ENCODE measurements at places on chromosomes 12 and 14.
A peak's percentile ranks its signal among the peaks of the same experiment; 100 is the strongest.

DNA sequence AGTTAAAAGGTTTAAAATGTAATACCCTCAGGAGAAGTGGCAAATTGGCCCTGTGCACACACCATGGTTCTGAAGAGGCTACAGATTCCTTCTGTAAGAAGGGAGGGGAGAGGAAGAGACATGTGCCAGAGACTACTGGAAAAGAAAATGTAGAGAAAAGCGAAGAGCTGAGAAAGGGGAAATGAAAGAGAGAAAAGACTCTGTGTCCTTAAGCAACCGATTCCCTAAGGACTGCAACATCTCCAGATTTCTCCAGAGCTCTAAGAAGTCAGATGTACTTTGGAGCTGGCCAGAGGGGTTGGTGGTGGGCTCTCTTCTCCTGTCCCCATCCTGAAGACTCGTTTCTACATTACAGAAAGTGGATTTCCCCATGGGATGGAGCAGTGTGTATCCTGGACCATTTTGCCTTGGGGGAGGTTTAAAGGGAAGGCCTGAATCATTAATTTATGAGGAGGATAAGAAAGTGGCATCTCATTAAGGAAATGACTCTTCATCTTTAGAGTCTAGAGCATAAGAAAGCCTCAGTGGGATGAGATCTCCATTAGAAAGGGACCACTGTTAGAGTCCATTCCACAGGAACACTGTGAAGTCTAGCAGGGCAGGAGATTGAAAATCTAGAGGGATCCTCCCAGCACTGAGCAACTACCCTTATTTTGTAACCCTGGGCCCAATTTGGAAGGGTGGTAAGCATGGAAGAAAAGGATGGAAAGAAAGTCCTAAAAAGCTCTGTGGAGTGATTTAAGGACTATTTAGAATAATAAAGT lies 45.5 kb upstream of the FUT8 start:
- no peak for DNase-seq

- DNase-seq: peak; percentile 7
Measured at GRCh38 chr12:52354200-52354599, 13.1 kb downstream of the KRT85 start.

DNA sequence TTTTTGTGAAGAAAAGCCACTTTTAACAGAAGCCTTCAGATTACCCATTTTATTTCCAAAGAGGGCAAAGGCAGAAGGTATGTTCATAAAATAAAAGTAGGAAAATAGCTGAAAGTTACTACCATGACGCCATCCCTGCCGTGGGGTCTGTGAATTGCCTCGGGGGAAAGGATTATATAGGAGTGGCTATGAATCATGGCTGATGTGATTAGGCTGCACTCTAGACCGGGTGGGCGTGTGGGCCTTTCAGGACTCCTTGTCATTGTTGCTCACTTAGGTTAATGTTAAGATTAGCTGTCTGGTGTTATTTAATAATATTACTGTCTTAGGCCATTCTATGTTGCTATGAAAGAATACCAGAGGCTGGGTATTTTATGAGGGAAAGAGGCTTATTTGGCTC lies 195.5 kb downstream of the EGLN3 start:
- DNase-seq: no peak

- DNase-seq: no peak
Measured at GRCh38 chr12:71170456-71170855, 12.7 kb upstream of the TSPAN8 start.

DNA sequence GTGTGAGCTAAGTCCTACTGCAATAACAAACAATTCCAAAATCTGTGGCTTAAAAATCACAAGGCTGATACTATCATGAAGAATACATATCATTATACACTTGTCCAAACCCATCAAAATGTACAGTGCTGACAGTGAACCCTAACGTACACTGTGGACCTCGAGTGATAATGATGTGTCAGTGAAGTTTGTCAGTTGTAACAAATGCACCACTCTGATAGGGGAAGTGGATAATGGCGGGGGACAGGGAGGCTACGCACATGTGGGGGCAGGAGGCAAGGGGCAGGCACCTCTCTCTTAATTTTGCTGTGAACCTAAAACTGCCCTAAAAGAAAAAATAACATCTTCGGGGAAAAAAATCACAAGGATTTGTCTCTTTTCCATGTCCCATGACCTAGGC lies 100.0 kb downstream of the VRK1 start:
- DNase-seq: no peak

GRCh38 chr12:58602179-58602578 lies 318.1 kb downstream of the LRIG3 start:
- no peak for DNase-seq

GRCh38 chr14:54796961-54797360 lies 105.7 kb downstream of the GCH1 start:
- no peak for DNase-seq

DNA sequence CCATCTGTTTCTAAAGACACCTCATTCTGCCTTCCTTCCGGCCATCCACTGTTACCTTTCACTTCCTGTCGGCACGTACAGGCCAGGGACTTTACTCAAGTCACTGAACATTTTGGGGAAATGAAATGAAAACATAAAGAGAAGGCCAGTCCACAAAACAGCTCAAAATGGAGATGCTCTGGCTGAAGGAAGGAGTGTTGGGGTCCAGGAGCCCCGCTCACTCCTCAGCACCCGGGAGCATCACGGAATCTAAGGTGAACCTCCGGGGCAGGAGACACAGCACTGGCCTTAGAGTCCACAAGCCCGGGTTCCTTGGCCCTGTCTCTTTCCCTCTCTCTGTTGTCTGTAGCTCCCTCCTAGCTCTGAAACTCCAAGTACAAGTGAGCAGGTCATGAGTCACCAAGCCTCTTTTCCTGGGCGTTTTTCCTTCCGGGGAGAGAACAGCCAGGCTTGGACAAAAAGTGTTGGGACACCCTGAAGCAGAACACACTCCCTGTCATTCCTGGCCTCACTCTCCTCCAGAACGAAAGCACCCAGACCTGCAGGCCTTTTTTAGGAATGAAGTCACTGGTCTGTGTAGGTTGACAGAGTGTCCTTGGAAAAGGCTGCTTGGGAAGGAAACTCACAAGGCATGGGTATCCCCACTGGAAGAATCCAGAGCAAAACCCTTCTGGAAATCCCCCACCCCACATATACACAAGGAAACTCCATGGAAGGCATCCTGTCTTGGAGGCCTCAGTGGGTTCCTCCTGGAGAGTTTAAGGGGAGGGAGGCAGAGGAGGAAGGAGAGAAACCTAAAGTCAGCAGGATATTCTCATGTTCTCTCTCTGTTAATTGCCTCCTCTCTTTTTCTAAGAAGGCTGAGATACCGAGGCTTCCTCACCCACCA lies 245.3 kb downstream of the ZFP36L1 start:
- DNase-seq: no peak

- DNase-seq: no peak
Measured at GRCh38 chr14:86510491-86510890, 980.5 kb downstream of the FLRT2 start.

GRCh38 chr12:124501827-124502226 lies 65.6 kb downstream of the NCOR2 start:
- DNase-seq: no peak

DNA sequence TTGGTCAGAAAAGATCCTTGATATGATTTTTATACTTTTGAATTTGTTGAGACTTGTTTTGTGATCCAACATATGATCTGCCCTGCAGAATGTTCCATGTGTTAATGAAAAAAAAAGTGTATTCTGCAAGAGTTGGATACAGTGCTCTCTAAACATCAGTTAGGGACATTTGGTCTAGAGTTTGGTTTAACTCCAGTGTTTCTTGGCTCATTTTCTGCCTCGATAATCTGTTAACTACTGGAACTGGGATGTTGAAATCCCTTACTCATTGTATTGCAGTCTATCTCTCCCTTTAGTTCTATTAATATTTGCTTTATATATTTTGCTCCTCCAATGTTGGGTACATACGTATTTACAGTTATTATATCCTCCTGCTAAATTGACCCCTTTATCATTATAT lies 18.3 kb upstream of the TXNRD1 start:
- DNase-seq: no peak

GRCh38 chr12:68842784-68843567 lies 35.0 kb downstream of the MDM2 start:
- DNase-seq: no peak

GRCh38 chr14:26276757-26277156 lies 321.1 kb downstream of the NOVA1 start:
- DNase-seq: no peak
